Stimulated activated CD8-positive, alpha-beta memory T cell treated with anti-CD3 and anti-CD28 coated beads, Interleukin-2, amount 100 ng/mL, for 1 hour (primary cell): ENCODE measurements at places on chromosomes 16 and 17.

- no peak for DNase-seq
Measured at GRCh38 chr17:58996968-58997367, 109.7 kb downstream of the TRIM37 start.

DNA sequence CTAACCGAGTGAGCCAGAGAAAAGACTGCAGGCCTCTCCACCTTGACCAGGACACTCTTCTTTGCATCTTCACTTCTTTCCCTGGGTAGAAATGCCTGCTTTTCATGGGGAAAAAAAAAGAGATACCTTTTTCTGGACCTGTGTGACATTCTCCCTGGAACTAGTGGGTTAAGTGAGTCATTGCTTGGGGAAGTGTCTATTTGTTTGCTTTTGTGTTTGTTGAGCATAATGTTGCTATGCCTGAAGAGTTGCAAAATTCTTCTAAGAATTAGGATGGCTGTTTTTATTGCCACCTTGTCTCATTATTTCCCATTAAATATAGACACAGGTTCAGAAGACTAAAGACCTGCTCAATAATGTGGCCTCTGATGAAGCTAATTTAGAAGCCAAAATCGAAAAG, 18.8 kb downstream of the CLUAP1 start:
- DNase-seq, result no peak

- DNase-seq, result no peak
Measured at GRCh38 chr17:68384471-68384870, 72.8 kb downstream of the WIPI1 start.

GRCh38 chr16:19588661-19589060, 33.2 kb downstream of the VPS35L start:
- no peak for DNase-seq

DNA sequence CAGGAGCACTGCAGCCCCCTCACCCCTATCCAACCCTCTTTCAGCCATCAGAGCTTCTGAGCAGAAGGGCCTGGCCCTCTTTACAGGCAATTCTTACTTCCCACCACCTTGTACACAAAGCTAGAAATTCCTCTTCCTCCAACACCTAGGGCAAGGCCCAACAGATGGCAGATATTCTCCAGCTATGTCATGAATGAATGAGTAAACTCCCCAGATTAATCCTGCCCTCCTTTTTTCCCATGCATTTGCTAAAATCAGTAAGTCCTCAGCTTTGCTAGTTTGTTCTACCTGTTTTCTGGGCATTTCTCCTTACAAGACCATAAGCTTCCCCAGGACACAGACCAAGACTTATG, 20.4 kb upstream of the MRPS23 start:
- DNase-seq, result no peak

DNA sequence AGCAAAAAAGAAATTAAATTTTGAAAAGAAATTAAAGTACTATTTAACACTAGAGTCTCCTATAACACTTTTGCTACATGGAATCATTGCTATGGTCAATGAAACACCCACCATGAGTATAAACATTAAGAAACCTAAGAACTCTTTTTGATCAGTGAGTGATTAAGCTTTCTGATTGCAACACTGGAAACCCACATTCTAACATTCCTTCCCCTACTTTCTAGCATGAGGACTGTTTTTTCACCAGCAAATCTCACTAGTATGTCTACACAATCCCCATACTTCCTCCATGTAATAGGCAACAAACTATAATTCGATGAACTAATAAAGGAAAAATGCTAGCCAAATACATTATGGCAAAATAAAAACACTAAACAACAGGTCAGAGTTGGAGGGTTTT, 54.7 kb downstream of the SKAP1 start:
- DNase-seq, result no peak

DNA sequence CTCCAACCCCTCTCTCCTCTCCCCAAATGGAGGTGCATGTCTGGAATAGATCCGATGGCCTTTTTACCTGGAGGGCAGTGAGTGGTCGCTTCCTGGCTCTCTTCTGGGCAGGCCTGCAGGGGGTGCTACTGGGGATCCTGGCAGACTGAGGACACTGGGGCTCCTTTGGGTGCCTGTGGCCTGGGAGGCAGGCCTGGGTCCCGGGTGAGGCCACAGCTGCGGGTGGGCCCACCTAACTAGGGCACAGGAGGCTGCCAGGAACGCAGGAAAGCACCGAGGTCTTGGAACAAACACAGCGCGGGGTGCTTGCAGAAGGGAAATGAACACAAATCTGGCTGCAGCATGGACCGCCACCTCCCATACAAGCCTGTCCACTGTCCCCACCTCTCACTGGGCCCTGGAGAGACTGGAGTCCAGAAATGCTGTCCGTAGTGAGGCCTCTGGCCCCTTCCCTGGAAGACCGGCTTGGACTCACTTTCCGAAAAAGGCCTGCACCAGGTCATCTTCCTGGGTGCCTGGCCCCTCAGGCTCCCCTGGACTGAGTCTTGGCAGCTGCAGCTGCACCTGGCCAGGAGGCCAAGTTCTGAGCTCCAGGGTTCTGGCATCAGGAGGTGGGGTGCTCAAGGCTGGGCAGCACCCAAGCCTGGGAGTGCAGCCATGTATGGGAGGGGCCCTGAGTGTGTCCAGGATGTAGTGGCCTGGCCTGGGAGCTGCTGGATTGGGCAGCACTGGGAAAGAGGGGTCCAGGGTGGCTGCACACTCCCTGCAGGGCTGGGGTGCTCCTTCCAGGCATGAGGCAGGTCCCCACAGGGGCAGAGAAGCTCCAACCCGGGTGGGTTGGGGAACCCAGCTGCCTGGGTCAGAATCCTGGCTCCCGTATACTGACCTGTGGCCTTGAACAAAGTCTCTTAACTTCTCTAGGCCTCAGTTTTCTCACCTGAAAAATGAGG, 195.1 kb downstream of the IRF8 start:
- no peak for DNase-seq
